ENCODE measurements at places on chromosomes 2 and 18. TPM values are rescaled to one million over a fixed set of nuclear protein-coding genes. Genes with fewer than 3 reads are reported as not detected.

Gene ANKRD30BL
- total RNA-seq: not detected

- DNase-seq: peak; percentile 55
These were observed 11.0 kb downstream of the TTN start for GRCh38 chr2:178796079-178796677.

Gene AQP12B
- not detected for total RNA-seq

- no peak for DNase-seq
These were observed 46.6 kb upstream of the TBC1D8 start for GRCh38 chr2:101197814-101198213.

GRCh38 chr2:239048736-239049135 is 200.9 kb downstream of the TWIST2 start:
- no peak for DNase-seq

Gene SRD5A2
- 0.22 TPM for total RNA-seq

DNA sequence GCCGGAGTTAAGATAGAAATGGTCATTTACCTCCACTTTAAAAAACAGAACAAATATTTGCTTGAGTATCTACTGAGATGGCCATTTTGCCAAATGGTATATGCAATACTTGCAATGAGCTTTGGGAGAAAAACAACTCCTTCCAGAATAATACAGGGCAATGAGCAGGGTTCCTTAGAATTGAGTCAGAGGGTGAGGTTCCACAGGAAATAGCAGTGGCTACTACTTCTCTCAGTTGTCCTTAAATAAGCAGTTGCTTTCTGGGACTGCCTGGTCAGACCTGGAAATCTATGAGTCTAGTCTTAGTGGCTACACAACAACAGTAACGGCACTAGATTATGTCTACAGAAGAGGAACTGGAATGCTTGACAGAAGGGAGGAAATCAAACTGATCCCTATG is 80.9 kb upstream of the CCDC85A start:
- DNase-seq: no peak

DNA sequence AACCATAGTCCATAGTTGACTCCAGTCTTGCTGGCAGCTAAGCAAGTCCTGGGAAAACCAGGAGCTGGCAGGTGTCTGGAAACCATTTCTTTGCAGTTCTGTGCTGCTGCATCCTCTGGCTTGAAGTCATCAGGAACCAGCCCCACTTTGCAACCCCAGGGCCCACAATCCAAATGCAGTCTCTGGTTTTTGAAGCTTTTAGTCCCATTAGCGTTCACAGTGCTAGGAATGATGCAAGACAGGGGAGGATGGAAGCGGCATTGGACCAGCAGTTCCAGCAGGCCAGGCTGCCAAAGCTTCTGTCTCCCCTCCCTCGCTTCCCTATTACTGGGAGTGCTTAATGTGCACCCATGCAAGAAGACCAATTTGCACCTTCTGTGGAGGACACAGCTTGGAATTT is 106.4 kb downstream of the ZBTB7C start:
- DNase-seq: no peak

DNA sequence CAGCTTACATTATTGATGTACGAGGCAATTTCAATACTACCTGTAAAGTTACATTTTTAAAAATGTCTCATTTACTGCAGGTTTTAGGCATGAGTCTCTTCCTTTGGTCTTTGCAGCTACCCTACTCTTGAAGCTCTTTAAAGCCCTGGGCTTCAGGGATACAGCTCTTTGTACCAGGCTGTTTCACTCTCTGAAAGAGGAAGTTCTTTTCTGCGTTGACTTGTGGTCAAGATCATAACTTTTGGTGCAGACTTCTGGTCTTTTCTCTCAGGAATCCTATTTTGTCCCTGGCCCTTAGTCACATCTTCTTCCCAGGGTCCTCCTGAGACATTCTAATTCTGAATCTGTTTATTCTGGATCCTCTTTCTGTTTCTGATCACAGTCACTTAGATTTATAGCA is 16.6 kb upstream of the HRH4 start:
- no peak for DNase-seq

Gene FAM110C
- total RNA-seq: 48.7 TPM

Gene SCYGR4
- total RNA-seq: not detected

GRCh38 chr2:189248141-189248540 is 68.6 kb upstream of the COL5A2 start:
- no peak for DNase-seq

DNA sequence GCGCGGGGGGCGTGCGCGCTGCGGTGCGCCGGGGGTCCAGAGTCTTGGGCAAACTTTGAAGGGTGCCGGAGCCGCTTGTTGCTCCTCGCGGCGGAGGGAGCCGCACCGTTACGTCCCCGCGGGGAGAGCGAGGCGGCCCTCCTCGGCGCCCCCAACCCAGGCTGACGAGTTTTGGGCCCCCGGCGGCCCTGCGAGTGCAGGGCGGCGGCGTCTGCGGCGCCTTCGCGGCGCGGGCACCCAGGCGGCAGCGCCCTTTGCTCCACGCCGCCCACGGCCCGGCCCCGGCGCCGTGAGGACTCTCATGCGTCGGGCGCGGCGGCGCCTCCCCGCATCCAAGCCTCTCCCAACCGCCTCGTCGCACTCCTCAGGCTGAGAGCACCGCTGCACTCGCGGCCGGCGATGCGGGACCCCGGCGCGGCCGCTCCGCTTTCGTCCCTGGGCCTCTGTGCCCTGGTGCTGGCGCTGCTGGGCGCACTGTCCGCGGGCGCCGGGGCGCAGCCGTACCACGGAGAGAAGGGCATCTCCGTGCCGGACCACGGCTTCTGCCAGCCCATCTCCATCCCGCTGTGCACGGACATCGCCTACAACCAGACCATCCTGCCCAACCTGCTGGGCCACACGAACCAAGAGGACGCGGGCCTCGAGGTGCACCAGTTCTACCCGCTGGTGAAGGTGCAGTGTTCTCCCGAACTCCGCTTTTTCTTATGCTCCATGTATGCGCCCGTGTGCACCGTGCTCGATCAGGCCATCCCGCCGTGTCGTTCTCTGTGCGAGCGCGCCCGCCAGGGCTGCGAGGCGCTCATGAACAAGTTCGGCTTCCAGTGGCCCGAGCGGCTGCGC is 814 bp downstream of the FZD7 start:
- peak; percentile 51 for DNase-seq

DNA sequence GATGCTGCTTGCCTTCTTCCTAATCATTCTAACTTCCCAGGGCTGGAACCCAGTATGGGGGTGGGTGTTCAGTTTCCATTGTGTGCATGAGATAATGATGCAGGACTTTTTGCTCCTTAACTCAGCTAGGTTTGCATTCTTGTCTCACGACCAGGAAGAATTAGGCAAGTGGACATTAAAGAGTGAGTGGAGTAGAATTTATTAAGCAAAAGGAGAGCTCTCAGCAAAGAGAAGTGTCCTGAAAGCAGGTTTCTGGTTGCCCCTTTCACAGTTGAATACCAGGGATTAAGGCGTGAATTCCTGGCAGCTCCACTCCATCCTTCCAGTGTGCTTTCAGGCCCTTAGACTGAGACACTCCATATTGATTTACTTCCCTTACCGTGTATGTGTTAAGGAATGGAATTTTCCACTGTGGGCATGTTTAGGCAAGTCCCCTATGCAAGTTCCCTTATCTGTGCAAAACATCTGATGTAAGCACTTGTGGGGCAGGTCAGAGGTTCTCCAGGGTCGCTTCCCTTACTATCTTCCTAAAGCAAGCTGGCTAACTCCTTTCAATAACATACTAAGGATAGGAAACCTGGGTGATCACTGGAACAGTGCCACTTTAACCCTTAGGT is 126.5 kb downstream of the GPR39 start:
- DNase-seq: no peak

DNA sequence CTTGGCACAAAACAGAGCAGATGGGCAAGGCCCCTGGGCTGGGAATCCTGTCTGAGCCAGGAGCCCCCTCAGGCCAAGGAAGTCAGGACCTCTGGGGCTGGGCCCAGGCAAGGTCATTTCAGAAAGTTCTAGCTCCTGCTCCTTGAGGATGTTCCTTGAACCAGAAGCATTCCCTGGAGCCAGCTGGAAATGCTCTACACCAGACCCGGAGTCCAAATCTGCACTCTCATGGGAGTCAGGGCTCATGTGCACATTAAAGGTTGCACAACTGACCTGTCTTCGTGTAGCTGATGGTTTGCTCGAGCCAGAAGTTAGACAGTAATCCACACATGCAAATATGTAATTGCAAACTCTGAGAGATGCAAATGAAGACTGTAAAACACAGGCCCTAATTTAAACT is 18.0 kb downstream of the PARD6G start:
- DNase-seq: no peak
